Tibial nerve (tissue), 4 donors: ENCODE measurements at places on chromosomes 1 and 21.

GRCh38 chr21:28229814-28230213, 762.9 kb downstream of the LTN1 start:
- DNase-seq = no peak

DNA sequence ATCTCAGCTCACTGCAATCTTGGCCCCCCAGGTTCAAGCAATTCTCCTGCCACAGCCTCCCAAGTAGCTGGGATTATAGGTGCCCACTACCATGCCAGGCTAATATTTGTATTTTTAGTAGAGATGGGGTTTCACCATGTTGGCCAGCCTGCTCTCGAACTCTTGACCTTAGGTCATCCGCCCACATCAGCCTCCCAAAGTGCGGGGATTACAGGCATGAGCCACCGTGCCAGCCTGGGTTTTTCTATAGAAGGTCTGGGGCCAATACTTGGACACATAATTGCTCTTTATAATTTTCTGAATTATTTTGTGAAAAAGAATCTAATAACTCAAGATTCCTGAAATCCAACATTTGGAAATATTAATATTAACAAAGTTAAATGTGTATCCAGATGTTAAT, 1267.7 kb upstream of the ADGRL4 start:
- no peak for DNase-seq

GRCh38 chr1:212207118-212207517, 78.1 kb upstream of the PPP2R5A start:
- DNase-seq = no peak

GRCh38 chr1:27301052-27301422, 20.9 kb upstream of the TMEM222 start:
- DNase-seq = no peak

DNA sequence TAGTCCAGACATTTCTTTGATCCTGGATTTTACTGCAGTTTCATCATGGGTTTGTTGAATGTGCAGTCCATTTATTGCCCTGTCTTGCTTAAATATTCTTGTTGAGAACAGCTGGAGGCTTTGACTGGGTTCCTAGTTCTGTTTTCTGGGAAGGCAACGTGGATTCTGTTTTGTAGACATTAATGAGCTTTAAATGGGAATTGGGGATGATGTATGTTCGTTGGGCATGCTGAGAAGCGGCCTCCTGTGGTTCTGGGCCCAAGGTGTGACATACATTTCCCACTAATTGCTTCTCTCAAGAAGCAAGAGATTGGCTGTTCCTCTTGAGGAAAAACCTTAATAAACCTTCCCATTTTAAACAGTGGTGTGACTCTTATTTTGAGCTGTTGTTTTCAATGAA, 22.9 kb downstream of the INKA2 start:
- DNase-seq = no peak

DNA sequence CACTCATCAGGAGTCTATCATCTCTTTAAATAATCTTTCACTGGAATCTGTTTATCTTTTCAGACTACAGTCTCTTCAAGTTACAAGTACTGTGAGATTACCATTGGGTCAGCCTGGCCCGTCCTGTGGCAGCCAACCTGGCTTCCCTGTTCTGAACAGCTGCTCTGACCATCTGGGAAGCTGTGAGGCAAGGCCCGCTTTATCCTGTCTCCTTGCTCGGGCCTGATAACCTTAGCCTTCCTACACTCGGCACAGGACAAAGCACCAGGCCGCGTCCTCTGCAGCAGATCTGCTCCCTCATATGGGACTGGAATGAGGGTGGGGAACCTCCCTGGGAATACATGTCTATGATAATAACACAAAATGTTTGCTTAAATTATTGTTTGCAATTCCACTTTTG, 113.3 kb downstream of the PTPN14 start:
- no peak for DNase-seq

- no peak for DNase-seq
These were observed 115.8 kb upstream of the WNT4 start for GRCh38 chr1:22258698-22259097.

GRCh38 chr1:44208226-44208625, 5.0 kb upstream of the DMAP1 start:
- no peak for DNase-seq

GRCh38 chr1:11311816-11312755, 39.1 kb downstream of the UBIAD1 start:
- no peak for DNase-seq

- no peak for DNase-seq
These were observed 63.7 kb downstream of the MACF1 start for GRCh38 chr1:39268112-39268581.

- no peak for DNase-seq
These were observed 6.9 kb downstream of the TMEM125 start for GRCh38 chr1:43276673-43277072.

- DNase-seq = no peak
These were observed 141.7 kb downstream of the EIF4G3 start for GRCh38 chr1:21034725-21035628.

DNA sequence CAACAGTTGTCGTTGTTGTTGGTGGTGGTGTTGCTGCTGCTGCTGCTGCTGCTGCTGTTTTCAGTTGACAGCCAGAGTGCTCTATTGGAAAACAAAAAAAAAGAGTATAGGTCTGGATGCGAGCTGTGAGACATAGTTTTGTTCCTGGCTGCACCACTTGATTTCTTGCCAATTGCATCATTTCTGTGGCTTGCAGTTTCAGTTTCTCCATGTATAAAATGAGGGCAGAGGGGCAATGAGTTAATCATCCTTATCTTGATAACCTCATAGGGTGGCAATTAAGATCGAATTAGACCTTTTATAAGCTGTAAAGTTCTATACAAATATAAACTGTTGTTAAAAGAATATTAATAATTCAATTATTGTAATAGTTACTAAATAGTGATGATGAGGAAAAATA, 156.7 kb downstream of the DMRTA2 start:
- DNase-seq = no peak

GRCh38 chr1:81305997-81306452, 494.7 kb upstream of the ADGRL2 start:
- no peak for DNase-seq

GRCh38 chr1:46801323-46802055, 2.6 kb downstream of the CYP4B1 start:
- DNase-seq = no peak

GRCh38 chr21:37077403-37077802, 4.3 kb downstream of the TTC3 start:
- no peak for DNase-seq

- DNase-seq = no peak
These were observed 32.1 kb downstream of the SH3BP5L start for GRCh38 chr1:248793592-248793991.

- DNase-seq = no peak
These were observed 169.0 kb downstream of the LBR start for GRCh38 chr1:225258811-225259210.

DNA sequence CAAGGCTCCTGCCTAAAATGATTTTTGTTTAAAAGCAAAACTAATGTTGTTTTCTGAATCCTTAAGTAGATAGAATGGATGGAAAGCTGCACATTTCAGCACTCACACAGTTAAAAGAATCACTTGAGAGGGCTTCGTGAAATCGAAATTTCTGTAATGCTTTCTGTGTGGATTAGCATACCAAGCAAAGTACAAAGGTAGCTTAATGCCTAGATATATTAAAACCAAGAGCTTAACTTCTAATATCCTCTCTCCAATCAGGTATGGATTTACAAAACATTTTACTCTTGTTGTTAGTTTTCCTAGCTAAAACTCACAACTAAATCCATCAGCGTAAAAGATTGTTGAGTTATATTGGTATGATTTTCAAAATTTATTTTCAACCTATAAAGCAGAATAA, 378.8 kb upstream of the PRMT6 start:
- DNase-seq = no peak

GRCh38 chr1:231311720-231312431, 25.8 kb downstream of the EXOC8 start:
- no peak for DNase-seq

DNA sequence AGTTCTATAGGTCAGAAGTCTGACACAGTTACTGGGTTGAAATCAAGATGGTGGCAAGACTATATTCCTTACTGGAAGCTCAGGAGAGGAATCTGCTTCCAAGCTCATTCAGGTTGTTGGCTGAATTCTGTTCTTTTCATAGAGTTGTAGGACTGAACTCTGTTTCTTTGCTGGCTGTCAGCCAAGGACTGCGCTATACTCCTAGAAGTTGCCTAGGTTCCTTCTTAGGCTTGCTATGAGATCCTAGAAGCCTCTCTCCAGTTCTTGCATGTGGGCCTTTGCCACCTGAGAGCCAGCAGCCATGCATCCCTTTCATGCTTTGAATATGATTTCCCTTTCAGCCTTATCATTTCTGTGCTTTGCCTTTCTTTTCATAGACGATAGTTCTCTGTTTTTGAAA, 176.4 kb downstream of the RPS6KC1 start:
- DNase-seq = no peak

- no peak for DNase-seq
These were observed 2.3 kb upstream of the GADD45A start for GRCh38 chr1:67682659-67683197.

GRCh38 chr1:75130865-75131564, 3.2 kb upstream of the LHX8 start:
- no peak for DNase-seq

DNA sequence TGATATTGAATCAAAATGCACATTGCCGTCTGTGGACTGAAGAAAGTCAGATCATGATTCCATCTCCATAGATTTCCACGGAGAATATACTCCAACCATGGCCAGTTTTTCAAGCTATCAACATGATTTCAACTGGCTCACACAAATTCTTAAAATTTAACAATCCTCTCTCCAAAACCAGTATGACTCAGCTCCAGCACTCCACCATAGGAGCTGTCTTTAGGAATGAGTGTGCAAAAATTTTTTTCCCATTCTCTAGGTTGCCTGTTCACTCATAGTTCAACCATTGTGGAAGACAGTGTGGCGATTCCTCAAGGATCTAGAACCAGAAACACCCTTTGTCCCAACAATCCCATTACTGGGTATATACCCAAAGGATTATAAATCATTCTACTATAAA, 40.8 kb downstream of the RGL1 start:
- DNase-seq = no peak

GRCh38 chr1:36080236-36080635, 3.7 kb upstream of the TEKT2 start:
- no peak for DNase-seq

DNA sequence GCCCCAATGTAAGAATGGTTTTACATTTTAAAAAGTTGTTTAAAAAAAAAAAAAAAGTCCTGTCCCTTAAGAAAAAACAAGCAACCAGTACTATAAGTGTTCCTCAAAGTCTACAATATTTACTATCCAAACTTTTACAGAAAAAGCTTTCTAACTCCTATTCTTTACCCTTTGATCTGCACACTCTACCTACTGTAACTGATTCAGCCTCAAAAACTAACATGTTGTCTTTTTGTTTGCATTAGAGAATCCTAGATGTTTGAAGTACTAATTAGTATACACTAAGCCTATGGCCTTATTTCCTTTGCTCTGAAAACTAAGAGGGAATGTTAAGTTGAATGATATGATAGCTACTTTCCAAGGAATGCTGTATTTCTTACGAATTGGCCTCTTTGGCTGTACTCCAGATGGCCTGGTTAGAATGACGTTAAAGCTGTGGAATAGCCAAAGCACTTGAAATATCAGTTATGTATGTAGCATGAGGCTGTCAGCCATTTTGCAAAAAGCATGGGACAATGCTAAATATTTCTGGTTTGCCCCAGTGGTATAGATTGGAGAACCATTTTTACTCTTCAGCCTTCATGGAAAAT, 234.8 kb downstream of the GPR52 start:
- DNase-seq = no peak

DNA sequence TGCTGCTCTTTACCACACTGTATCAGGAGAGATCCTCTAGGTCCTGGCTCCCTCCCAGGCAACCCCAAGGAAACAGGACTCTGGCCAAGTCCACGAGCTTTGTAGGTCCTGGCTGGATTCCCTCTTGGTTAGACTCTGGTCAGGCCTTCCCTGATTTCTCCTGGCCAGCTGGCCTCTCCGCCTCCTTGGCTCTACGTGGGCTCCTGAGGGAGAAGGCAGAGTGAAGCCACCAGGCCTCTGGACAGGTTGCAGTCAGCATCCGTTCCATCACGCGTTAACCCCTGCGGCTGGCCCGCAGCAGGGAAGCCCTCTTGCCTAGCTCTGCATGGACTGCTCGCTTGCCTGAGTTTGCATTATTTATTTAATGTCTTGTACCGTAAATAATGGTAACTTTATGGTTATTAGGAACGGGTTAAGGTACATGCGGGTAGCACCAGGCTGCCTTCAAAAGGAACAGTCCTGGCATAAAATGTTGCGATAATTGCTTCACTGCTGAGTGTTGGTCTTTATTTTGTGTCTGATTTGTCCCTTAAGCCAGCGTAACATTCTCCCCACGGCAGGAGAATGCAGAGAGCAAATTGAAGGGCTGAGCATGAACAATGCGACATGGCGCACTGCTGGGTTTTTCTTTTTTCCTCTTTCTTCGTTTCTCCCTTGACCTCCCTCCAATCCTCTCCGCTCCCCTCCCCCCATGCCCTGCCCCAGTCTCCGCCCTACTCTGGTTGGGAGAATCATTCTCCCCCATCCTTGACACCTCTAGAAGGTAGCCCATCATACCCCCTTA, 100.3 kb downstream of the RNF220 start:
- no peak for DNase-seq

- no peak for DNase-seq
These were observed 139.9 kb downstream of the NFIA start for GRCh38 chr1:61222240-61222639.

GRCh38 chr1:222240536-222241181, 307.2 kb downstream of the HHIPL2 start:
- DNase-seq = no peak

DNA sequence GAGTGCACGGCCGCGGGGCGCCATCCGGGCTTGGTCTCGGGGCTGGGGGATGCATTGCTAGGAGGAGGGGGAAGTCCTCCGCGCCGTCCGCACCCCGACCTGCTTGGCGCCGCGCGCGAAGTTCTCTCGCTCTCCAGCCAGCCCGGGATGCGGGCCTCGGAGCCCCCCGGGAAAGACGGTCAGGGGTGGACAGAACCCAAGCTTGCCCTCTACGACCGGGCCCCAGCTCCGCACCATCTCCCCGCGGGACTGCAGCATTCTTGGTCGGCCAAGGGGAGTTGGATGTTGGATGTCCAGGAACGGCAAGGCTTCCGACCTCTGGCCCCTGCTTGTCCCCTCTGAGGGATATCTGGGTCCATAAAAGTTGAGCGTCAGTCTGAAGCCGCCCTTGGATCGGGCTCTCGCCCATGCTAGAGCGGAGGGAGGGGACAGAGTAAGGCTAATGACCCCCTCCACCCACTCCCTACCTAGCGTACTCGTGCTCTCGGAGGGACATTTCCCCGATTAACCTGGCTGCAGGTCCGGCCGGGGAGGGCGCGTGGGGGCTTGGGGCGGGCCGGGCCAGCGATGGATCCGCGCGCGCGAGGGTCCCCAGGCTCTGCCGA, 522 bp downstream of the DISP3 start:
- DNase-seq = no peak
